ENCODE measurements at places on chromosomes 2 and 18.

DNA sequence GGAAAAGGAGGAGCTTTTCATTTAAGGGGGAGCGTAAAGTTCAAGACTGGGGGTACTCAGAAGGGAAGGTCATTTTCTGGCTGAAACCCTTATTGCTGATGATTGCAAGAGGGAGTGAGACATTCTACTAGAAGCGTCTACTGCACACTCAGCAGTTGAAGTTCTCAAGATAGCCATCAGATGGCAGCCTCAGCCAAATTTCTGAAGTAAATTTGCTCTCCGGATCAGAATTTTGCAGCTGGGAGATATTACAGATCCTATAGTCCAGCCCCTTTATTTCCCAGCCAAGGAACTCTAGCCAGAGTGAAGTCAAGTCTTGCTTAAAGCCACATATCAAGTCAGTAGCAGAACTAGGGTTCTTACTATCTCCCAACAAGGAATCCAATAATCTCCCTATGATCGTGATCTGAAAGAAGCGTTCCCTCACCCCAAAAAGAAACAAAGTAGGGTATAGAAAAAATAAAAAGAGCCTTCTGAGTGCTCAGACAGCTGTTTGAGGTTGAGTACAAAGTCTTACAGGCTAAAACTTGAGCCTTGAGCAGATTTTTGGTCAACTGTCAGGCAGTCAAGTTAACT lies 24.0 kb downstream of the RAX start:
- peak; percentile 73 for DNase-seq

DNA sequence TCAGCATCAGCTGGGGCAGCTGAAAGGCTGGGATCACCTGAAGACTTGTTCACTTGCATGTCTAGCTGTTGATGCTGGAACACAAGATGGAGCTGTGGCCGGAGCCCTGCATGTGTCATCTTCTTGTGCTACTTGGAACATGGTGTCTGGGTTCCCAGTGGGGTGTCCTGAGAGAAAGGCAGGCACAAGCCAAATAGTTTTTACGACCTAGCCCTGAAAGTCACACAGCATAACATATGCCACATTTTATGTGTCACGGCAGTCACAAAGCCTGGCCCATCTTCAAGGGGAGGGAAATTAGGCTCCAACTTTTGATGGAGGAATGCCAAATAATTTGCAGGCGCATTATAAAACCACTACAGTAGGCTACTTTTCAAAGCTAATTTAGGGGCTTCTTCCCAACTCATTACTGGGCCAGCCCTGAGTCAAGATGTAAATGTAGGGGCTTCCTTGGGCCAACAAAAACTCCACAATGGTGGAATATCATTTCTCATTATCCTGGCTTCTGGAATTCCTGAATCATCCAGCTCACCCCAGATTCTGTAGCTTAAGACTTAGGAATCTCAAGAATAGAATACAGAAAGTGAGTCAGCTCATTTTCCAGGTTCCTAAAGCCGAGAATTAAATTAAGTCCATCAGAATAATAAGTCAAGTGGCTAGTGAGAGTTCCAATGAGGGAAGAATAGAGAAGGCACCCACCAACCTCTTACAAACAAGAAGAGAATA lies 543.0 kb downstream of the TNS1 start:
- DNase-seq: no peak

GRCh38 chr2:11914455-11914854 lies 168.0 kb downstream of the LPIN1 start:
- DNase-seq: peak; percentile 99

GRCh38 chr2:15750433-15750814 lies 158.8 kb downstream of the DDX1 start:
- no peak for DNase-seq

GRCh38 chr18:77068321-77069312 lies 64.0 kb downstream of the MBP start:
- DNase-seq: no peak

- DNase-seq: peak; percentile 39
Measured at GRCh38 chr2:169796441-169796840, 2.2 kb upstream of the SSB start.

DNA sequence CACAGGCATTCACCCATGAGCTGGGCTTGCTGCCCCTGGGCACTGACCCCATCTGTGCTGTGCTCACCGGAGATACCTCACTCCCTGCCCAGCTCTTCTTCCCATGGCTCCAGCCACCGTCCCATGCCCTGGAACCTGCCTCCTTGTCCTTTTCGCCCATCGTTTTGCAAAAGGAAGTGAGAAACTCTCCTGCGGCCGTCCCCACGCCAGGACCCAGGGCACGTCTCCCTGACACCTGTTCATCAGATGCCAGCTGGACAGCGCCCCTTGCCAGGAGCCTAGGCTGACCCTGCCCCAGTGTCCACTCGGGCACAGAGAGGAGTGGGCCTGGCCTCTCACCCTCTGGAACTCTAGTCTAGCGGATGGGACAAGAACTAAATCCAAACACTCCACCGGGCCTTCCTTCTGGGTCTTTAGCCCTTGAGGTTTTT lies 238.6 kb downstream of the SEPTIN10 start:
- no peak for DNase-seq

- peak; percentile 86 for DNase-seq
Measured at GRCh38 chr2:121205321-121205942, 79.6 kb downstream of the TFCP2L1 start.

DNA sequence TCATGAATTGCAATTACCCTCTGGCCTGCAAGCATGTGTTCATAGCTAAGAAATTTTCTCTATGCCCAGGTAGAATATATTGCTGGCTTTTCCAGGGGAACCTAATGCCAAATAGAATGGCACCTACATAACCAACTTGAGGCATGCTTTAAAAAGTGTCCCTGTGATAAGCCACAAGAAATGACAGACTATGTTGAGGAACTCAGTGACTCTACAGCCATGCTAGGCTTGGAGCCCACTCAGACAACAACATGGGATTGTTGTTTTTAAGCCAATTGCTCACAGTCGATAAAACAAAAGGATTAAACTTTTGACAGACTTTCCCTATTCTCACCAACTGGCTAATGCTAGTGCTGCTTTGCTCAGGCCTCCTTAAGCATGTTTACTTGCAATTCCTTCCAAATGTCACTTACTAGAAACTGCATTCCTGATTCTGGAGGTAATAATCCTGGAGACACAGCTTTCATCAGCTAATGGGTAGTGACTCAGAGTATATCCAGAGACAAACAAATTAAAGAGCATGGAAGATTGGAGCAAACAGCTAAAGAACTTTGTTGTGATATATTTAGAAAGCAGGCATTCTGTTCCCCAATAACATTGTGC lies 249.0 kb downstream of the SLC8A1 start:
- peak; percentile 38 for DNase-seq

- DNase-seq: no peak
Measured at GRCh38 chr2:862355-862687, 88.3 kb upstream of the SNTG2 start.

DNA sequence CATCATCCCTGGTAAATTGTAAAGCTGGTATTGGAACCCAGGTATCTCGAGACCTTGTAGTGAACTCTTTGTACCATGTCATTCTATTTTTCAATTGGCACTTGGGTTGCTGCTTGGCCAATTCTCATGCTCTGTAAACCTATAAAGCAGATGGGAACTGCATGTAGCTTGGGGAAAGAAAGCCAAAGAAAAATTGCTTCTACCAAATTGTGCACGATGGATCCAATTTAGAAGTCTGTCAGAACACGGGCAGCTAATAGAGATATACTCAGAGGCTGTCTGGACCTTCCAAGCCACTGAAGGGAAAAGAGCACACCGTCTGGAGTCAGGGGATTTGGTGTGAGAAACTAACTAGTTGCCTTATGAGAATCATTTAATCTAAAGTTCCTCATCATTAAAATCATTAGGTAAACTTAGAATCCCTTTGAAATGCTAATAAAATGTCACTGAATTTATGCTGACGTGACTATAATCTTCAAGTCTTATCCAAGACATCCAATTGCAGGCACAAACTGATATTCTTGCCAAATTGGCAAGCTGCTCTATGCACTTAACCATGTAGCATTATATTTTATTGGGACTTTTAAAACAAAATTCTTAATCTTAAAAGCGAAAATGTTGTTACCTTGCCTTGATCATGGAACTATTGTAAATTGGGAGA lies 206.8 kb downstream of the DCC start:
- DNase-seq: no peak

- no peak for DNase-seq
Measured at GRCh38 chr2:176804392-176804791, 408.2 kb upstream of the HNRNPA3 start.

GRCh38 chr2:97734061-97735051 lies 21.0 kb downstream of the ZAP70 start:
- DNase-seq: no peak

DNA sequence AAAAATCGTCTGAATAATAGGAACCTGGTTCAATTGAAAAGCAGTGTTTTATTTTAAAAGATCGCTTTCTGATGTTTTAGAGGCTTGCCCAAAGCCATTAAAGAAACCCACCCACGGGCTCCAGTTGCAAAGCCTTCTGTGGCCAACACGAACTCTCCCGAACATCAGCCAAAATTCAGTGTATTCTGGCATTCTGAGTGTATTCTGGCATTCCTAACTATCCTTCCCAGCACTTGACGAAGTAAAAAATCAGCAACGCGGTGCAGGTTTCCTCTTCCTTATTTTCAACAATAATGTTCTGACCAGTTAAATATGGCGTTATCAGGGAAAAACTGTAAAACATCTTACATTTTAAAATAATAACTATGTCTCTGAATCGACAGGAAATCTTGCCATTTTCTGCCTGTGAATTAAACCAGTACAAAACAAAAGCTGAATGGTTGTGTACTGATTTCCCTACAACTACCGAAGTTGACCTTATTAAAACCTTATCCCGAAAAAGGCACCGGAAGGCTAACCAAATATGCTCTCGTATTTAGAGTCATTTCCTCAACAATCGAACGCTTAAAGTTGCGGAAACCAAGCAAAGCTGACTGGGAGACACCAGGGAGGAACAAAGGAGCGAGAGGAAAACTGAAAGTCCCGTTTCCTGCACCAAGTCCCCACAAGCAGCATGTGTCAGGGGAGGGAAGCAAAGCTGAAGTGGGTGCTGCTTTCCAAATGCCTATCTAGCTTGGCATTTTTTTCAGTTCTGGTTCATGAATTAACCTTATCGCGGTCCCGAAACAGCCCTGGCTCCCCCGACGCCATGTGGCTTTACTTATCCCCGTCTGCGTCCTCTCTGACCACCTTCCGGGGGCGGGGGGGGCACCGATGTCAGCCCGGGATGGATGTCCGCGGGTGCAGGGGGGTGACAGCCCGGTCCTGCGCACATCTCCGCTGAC lies 44.3 kb downstream of the ZNF516 start:
- DNase-seq: peak; percentile 68

All from myocyte (in vitro differentiated cells).